AG08396 (cell line): ENCODE measurements at places on chromosomes 2 and 18.

- DNase-seq: no peak
Observed at GRCh38 chr18:22932885-22933205, 283 bp upstream of the RBBP8 start.

GRCh38 chr18:64409511-64409910 lies 260.6 kb upstream of the LINC00305 start:
- no peak for DNase-seq

DNA sequence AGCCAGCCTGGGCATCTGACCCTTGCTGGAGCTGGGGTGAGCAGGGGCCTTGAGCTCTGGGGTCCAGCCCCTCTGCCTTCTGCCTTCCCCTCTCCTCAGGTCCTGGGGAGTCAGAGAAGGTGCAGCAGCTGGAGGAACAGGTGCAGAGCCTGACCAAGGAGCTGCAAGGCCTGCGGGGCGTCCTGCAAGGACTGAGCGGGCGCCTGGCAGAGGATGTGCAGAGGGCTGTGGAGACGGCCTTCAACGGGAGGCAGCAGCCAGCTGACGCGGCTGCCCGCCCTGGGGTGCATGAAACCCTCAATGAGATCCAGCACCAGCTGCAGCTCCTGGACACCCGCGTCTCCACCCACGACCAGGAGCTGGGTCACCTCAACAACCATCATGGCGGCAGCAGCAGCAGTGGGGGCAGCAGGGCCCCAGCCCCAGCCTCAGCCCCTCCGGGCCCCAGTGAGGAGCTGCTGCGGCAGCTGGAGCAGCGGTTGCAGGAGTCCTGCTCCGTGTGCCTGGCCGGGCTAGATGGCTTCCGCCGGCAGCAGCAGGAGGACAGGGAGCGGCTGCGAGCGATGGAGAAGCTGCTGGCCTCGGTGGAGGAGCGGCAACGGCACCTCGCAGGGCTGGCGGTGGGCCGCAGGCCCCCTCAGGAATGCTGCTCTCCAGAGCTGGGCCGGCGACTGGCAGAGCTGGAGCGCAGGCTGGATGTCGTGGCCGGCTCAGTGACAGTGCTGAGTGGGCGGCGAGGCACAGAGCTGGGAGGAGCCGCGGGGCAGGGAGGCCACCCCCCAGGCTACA lies 3.8 kb downstream of the EMILIN1 start:
- DNase-seq: no peak

DNA sequence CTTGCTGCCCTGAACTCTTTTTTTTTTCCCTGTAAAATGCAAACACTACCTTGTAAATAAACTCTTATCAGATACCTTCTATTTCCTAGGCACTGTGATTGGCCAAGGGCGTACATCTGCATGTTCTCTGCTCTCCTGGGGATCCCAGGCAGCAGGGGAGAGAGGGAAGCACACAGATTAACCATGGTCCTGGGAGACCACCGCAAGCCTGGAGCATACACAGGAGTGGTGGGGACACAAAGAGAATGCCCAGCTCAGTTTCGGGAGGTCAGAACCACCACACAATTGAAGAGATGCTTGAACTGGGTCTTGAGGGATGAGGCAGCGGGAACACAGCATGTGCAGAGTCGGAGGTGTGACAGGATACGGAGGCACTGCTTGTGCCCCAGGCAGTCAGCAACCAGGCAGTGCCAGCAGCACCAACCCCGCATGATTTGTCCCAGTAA lies 2.1 kb downstream of the GREB1 start:
- no peak for DNase-seq

GRCh38 chr2:12014088-12014960 lies 267.9 kb downstream of the LPIN1 start:
- DNase-seq: peak; percentile 70

GRCh38 chr2:215274829-215275228 lies 37.0 kb upstream of the ATIC start:
- no peak for DNase-seq

DNA sequence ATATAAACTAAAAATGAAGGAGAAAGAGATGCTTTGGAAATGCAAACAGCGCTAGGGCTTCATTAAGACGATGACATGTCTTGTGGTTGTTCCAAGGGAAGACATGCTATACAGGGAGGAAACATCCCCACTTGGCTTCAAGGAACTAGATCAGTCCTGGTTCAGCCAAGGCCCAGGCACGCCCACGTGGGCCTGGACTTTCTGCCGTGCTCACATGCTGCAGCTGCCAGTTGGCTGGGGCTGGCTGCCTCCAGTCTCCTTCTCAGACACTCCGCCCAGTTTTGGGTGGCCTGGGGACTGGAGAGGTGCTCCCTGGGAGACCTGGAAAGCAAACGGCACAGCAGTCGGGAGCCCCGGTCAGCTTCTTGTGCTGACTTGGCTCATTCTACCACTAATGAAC lies 109.6 kb downstream of the GLI2 start:
- no peak for DNase-seq
